ENCODE measurements at places on chromosomes 11 and 22.

DNA sequence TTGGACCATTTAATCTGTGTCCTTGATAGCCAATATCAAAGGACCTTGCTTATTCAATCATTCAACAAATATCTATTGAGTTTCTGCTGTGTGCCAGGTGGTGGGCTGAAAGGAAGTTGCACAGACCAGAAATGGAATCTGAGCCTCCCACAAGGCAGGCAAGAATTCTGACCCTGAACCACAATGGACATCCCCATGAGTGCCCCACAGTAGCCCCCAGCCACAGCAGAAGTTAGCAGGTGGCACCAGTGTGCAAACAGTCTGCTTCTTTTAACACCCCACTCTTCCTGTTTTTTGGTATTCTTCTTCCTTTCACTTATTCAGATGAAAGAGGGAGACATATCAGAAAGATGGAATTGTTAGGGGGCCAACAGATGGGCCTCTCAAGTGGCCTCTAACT is 12.2 kb upstream of the SERPING1 start:
- no peak for DNase-seq

- peak; percentile 50 for DNase-seq
Measured at GRCh38 chr11:69292221-69292648, 1.7 kb upstream of the MYEOV start.

DNA sequence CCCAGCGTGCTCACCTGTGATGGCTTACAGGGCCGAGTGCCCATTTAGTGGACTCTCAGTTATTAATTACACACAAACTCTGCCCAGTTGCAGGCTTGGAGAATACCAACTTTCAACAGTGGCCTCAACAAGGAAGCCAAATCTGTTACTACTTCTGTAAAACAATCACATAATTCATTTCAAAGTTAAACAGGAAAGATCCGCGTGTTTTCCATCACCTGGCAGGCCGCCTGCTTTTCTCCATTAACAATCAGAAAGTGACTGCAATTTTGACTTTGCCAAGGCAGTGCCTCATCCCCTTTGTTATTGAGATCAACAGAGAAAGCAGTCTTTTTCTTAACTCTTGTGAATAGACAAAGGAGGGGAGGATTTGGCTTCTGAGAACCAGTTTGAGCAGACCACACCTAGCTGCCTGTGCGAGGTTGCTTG is 77.7 kb downstream of the BARX2 start:
- DNase-seq, result no peak

DNA sequence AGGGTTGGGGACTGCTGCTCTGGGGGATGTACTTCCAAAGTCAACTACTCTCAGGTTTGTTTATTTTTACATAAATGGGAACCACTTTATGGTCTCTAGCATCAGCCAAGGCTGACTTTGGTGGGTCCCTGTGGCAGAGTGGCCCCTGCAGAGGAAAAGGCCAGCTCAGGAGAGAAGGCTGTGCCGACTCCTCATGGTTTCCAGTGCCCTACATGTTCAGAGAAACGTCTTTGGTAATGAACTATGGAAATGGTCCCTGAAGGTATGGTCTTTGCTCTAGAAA is 3.0 kb upstream of the ZDHHC8 start:
- DNase-seq, result no peak

- DNase-seq, result no peak
Measured at GRCh38 chr22:24482575-24482974, 12.6 kb upstream of the UPB1 start.

DNA sequence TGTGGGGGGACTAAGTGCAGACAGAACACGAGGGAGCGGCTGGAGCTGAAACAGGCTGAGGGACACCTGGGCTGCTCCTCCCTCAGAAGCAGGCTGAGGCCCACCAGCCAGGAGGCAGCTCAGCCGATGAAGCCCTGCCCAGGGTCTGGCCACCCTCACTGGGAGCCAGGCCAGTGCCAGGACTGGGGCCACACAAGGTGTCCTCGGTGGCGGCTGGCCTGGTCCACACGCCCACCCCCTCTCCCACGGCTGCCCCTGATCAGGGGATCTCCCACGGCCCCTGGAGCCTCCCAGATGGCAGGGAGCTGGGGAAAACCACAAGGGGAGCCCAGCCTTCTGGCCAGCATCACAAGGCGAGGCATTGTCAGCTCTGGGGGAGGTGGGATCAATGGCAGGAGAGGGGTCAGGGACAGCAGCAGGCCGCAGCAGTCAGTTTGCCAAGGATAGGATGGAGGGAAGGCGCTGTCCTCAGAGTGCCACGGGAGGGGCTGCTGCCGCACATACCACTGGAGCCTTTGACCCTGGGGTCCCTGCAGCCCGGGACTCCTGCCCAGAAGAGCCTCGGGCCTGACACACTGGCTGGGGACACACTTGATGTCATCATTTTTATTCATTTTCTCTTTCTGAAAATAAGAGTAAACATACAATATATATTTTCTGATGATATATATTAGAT is 11.7 kb upstream of the RASL10A start:
- no peak for DNase-seq

DNA sequence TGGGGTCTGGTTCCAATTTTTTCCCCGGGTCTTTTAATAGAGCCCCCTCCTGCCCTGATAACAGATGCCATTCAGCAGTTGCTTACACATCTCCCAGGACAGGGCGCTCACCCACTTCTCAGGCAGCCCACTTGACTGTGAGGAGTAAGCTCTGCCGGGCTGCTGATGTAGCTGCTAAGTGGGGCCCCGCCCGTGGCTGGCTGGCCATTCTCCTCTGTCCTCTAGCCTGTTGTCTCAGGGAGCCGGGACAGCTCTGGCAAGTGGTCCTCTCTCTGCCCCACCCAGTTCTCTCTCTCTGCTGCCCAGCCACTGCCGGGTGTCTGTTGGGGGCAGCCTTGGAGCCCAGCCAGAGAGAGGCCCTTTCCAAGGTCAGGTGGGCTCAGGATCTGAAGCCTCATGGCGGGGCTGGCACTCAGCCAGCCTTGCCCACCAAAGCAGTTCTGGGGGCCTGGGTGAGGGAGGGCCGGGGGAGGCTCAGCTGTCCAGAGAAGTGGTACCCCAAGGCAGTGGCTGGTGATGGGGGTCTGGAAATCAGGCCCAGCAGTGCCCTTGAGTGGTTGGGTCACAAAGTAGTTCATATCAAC is 8.9 kb downstream of the KCNJ4 start:
- DNase-seq, result no peak

GRCh38 chr11:117914991-117915618 is 14.1 kb downstream of the TMPRSS13 start:
- no peak for DNase-seq

DNA sequence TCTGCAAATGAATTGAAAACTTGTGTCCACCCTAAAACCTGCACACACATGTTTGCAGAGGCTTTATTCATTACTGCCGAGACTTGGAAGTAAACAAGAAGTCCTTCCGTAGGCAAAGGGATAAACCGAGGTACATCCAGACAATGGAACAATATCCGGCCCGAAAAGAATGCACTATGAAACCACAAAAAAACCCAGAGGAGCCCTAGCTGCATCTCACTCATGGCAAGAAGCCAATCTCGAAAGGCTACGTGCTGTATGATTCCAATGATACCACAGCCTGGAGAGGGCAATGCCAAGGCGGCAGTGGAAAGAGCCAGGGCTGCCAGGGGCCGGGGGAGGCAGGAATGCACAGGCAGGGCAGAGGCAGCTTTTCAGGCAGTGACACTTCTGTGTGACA is 3.2 kb upstream of the MRPL23 start:
- DNase-seq, result no peak

- no peak for DNase-seq
Measured at GRCh38 chr11:18479063-18479462, 23.4 kb downstream of the LDHAL6A start.

- no peak for DNase-seq
Measured at GRCh38 chr11:123594921-123595320, 59.5 kb downstream of the SCN3B start.

- no peak for DNase-seq
Measured at GRCh38 chr22:20890975-20891374, 26.2 kb upstream of the CRKL start.

GRCh38 chr11:96139691-96140090 is 203.3 kb downstream of the MAML2 start:
- no peak for DNase-seq

DNA sequence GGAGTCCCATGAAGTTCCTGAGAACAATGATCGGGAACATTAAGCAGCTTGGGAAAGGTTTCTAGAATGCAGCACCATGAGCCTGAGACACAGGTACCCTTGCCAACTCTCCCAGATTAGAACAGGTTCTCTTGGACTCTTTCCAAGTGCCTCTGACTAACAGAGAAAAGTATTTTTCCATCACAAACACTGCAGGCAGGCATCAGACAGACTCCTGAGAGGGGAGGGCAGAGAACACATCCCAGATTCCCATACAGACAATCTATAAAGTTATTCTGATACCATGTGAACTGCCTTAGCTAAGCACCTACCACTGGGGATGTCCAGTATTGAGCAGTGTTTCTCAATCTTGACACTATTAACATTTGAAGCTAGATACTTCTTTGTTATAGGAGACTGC is 27.3 kb downstream of the SERGEF start:
- no peak for DNase-seq

DNA sequence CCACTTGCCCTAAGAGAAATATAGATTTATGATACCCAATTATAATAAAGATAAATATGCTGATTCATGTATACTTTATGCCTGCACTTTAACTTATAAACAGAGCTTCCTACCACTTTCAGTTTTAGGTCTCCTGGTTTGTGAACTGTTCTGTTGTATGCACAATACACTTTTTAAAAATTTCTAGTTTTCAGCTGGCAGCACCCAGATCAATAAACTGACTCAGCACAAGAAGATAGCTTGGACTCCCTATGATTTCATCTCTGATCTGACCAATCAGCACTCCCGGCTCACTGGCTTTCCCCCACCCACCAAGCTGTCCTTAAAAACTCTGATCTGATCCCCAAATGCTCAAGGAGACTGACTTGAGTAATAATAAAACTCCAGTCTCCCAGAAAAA is 33.5 kb upstream of the FAM181B start:
- DNase-seq, result no peak

- DNase-seq, result no peak
Measured at GRCh38 chr22:50367778-50368500, 24.8 kb downstream of the PPP6R2 start.

GRCh38 chr11:57095417-57095816 is 86.3 kb upstream of the LRRC55 start:
- DNase-seq, result no peak

DNA sequence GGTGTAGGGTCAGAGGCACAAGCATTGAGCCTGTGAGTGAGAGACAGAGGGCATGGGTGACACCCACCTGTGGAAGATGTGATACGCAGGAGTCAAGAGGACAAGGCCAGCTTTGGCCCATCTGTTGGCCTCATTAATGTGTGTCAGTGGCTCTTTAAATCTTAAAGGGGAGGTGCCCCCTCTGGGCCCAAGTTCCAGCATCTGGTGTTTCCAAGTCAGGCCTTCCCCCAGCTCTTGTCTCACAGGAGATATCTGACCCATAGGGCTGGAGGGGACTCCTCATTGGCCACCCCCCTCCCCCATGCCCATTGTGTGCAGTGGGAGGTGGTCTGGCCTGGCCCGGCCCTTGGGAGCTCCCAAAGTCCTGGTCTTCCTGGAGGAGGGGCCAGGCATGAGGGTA is 8.9 kb downstream of the KCNK7 start:
- no peak for DNase-seq

GRCh38 chr11:15010865-15011264 is 38.7 kb upstream of the CALCA start:
- no peak for DNase-seq

GRCh38 chr11:5547982-5548381 is 358 bp downstream of the OR52H1 start:
- no peak for DNase-seq

- DNase-seq, result peak; percentile 58
Measured at GRCh38 chr11:32213223-32213622, 122.3 kb downstream of the RCN1 start.

GRCh38 chr22:41057076-41057475 is 35.3 kb upstream of the EP300 start:
- no peak for DNase-seq

DNA sequence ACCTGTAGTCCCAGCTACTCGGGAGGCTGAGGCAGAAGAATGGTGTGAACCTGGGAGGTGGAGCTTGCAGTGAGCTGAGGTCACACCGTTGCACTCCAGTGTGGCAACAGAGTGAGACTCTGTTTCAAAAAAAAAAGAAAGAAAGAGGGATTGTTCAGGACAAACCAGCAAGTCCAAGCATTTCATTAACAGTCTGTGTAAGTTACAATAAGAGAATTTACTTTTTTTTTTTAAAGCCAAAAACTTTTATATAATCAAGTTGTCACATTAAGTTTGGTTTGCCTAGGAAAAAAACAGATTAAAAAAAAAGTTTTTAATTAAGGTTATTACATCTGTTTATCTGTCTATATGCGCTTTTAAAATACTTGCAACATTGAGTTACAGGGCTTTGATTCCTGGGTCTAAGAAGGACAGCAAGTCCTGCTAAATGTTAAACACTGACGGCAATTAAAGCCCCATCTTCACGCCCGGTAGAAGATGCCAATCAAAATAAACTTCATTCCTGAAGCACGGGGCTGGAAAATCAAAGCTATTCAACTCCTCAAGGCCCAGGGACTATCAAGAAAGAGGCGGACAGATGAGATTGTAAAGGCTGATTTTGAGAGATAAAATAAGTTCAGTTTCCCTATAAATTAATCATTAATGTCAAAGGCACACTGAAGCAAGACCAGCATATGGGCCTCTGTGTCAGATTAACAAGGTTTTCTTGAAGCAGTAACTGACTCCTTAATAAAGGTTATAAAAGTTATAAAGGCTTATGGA is 10.7 kb downstream of the TMEM138 start:
- DNase-seq, result no peak

DNA sequence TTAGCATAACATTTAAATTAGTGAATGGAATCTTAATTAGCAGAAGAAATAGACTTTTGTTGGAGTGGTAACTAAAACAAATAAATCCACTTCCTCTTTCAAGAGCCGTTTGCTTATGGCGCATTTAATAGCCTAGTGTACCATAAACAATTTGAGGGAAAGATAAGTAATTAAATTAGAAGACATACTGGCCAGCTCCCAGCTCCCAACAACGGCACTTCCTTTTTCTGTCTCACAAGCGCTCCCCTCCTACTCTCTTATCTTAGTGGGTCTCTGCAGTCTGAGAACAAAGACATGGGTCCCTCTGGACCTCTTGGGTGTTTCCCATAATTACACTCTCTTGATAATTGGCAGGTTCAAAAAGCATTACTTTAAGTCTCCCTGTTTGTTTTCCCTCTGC is 146.0 kb downstream of the OPCML start:
- DNase-seq, result no peak

DNA sequence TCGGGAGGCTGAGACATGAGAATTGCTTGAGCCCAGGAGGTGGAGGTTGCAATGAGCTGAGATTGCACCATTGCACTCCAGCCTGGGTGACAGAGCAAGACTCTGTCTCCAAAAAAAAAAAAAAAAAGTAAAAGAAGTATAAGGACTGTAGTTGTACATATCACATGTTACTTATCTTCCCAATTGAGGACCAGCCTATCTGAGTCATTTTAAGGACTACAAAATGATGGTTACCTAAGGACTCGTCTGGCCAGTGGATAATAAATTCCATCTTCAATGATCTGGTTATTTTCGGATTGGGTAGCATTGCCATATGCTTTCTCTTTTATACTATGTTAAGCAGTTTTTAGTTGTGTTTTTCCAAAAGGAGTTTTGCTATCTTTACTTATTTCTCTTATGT is 55.3 kb downstream of the PPFIA1 start:
- DNase-seq, result no peak
